Coronary artery (tissue), 2 donors: ENCODE measurements at places on chromosomes 1 and 21.

DNA sequence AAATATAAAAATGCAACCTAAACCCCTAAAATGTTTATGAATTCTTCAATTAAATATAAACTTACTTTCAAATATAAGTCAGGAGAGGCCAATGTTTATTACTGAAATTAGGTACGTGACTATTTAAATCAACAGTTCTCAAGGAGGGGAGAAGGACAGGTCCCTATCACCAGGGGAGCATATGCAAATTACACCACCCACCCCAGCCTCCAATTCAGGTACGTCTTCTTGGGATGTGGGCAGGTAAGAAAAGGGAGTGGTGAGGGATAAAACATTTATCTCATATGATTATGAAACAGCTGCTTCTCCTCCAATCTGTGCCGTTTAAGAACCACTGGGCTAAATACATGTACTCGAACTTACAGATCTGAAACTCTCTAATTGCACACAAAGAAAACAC lies 3.4 kb downstream of the COP1 start:
- DNase-seq = no peak

DNA sequence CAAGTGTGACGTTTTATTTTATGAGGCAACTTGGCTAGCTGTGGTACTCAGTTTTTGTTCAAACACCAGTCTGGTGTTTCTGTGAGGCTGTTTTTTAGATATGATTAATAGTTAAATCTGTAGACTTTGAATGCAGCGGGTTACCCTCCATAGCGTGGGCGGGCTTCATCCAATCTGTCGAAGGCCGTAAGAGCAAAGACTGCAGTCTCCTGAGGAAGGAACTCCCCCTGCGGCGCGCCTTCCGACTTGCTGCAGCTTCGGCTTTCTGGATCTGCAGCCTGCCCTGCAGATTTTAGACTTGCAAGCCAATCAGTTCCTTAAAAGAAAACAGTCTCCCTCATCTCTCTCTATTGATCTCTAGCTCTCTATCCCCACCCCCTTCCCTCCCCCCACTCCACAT lies 4.2 kb upstream of the ZNF496 start:
- no peak for DNase-seq

DNA sequence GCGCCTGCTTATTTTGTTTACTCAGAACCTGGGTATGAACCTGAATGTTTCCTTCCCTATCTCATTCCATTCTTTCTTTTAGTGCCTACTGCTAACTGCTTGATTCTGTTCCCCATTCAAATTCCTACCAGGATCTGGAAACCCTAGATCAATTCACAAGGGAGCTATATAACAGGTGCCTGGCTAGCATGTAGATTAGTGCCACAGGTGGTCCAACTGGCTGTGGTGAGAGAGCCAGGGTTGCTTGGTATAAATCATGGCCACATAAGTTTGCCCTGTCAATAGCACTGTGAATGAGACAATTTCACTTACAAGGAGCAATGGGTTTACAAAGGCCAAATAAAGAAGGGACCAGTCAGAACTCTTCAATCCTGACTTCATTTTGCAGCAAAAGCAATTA lies 6.6 kb upstream of the PRPF38B start:
- no peak for DNase-seq

- DNase-seq = no peak
Observed at GRCh38 chr1:234564035-234565029, 45.6 kb downstream of the IRF2BP2 start.

- peak; percentile 84 for DNase-seq
Observed at GRCh38 chr1:208029381-208030287, 118.7 kb upstream of the CD34 start.

GRCh38 chr1:38004284-38005108 lies 818 bp downstream of the FHL3 start:
- no peak for DNase-seq

DNA sequence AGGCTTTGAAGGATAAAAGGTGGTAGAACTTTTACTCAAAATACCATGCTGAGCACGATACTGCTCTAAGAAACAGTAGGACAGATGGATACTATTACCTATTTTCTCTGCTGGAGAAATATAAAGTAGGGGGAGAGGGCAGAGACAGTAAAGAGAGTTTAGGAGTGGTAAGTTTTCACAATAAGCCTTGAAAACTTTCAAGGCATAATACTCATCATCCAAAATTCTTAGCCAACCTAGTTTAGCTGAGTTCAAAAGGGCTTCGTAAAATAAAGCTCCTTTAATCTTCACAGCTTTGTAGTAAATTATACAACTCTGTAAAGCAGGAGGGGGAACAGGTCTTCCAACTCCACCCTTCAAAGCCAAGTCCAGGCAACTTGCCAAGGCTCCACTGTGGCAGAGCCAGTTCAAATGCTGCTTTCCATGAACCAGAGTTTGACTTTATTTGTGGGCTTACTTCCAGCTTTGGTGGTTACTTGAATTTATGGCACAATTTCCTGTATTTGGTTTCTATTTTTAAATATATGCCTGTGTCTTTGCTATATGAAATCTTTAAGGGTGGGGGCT lies 15.5 kb downstream of the TEX38 start:
- DNase-seq = no peak

- DNase-seq = no peak
Observed at GRCh38 chr1:94025383-94026340, 95.3 kb downstream of the ABCA4 start.
